Activated CD8-positive, alpha-beta memory T cell treated with anti-CD3 and anti-CD28 coated beads for 1 hour (primary cell): ENCODE measurements at places on chromosomes 13 and 19.

DNA sequence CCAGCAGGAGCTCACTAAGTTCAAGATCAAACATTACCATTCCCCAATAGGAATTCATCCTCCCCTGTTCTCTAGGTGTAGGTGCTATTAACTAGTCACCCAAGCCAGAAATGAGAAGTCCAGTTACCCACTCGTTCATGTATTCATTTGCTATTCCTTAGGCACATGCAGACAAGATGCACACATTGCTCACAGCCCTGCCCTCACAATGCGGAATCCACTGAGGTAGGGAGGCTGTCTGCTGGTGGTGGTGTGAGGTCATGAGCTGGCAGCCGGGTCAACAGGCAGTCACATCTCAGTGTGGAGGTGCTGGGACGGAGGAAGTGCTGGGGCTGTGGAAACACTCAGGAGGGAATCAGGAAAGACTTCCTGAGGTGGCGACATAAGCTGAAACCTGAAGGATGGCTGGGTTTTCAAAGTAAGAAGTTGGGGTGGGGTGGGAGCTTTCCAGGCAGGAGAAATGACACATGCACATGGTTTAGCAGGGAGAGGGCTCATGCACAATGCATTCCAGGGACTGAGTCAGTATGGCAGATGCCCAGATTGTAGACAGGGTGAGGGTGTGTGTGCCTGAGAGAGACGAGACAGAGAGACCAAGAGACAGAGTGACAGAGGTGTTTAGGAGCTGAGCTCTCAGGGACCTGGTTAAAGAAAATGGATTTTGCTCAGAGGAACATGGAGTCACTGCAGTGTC, 117.6 kb downstream of the USP12 start:
- no peak for DNase-seq

GRCh38 chr13:49254007-49254406, 6.3 kb downstream of the CDADC1 start:
- DNase-seq: no peak

DNA sequence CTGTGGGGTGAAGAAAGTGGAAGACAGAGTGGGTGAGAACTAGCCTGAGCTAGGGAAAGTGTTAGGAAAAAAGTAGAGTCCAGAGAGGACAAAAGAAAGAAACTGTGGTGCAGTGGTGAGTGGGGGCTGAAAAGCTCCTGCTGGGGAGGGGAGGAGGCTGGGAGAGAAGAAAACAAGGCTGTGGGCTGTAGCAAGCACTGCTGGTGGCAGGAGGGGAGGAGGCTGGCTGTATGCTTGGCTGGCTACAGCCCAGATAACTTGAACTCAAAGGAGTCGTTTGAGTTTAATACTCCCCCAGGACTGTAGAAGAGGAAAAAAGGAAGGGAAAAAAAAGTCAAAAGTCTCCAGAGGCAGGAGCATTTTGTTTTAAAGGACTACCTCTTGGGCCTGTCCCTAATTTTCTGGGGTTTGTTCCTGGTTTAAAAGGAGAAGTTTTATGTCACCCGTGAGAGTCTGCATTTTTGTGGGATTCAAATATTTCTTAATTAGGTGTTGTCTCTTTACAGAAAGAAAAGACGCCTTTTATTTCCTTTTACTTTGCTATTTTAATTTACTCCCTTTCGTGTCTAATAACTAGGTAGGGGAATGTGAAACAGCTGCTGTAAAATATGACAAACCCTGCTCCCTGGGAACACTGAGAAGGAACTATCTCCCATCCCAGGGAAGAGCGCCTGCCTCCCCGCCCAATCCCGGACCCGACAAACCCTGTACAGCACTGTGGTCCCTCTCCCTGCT, 21.7 kb downstream of the ZIC5 start:
- no peak for DNase-seq

GRCh38 chr13:114007566-114007965, 33.7 kb upstream of the C13orf46 start:
- no peak for DNase-seq

DNA sequence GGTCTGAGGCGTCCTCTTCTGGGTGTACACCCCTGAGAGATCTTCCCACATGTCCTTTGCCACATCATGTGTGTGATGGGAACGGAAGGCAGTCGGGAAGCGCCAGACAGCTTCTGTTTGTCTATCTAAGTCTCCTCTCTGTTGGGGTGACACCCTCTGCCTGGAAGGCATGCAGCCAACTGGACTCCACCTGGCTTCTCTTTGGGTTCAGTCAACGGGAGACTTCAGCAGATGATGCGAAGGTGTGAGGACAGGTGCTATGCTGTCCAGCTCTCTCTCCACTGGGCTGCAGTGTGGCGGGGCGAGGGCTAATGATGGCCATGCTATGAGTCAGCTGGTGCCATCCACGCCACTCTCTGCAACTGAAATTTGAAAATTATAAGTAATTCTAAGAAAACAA, 14.3 kb upstream of the SBK3 start:
- no peak for DNase-seq

DNA sequence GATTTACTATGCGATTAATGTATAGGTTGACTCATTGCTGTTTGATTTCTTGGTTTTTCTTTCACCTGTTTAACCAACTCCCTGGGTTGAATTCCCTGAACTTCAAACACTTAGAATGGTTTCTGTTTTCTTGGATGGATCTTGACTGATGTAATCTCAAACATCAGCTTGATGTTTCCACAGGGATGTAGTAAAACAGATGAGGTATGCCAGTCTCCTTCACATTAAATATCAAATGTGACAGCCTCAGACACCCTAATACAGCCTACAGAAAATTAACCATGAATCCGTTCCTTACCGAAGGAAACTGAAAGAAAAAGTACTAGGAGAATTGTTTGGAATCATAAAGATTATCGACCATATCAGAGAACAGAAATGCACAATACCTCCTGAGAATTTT, 631.2 kb downstream of the GPC5 start:
- DNase-seq: no peak

DNA sequence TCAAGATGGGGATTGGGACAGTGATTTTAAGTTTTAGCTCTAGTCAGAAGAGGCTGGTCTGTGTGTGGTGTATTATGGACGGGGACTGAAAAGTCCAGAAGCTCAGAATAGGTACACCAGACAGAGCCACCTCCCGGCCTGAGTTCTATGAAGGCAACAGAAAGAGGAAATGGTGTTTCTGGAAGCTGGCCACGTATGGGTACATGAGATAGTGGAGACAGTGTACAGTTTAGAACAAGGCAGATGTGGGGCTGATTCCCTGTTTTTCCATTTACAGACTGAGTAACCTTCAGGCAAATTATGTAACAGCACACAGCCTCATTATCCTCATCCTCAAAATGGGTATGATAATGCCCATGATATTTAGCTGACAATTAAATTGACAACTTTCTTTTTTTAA, 1.3 kb downstream of the ZNF175 start:
- DNase-seq: no peak

DNA sequence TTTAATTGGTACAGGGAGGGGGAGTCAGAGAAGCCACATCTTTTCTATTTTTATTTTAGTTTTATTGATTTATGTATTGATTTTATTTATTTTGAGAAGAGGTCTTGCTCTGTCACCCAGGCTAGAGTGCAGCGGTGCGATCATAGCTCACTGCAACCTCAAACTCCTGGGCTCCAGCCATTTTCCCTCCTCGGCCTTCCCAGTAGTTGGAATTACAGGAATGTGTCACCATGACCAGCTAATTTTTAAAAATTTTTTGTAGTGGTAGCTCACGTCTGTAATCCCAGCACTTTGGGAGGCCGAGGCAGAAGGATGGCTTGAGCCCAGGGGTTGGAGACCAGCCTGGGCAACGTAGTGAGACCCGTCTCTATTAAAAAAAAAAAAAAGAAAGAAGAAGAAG, 4.1 kb downstream of the IL27RA start:
- DNase-seq: no peak
